ENCODE measurements at places on chromosomes 11 and 22.

DNA sequence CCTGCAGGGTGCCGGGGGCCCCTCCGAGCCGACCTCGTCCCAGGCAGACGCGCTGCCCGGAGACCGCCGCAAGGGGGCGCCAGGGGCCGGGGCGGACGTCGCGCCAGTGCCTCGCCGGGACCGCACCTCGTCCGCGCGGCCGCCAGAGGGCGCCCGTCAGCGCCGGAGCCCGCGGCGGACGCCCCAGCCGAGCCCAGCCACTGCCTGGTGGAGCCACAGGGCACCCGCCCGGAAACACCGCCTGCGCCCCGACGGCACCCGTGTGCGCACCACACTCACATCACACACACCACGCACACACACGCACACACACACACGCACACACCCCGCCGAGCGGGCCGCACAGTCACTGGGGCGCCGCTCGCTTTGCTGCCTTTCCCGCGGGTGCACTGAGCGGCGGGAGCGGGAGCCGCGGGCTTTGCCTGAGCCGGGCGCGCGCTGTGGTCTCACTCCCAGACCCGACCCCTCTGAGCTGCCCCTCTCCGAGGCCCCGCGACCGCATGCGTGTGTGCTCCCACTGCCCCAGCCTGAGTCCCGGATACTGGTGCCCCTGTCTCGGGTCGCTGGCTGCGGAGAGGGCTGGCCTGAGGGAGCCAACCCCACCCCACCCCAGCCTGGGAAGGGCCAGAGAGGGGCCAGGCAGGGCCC lies 449.3 kb downstream of the OPCML start:
- DNase-seq = no peak

DNA sequence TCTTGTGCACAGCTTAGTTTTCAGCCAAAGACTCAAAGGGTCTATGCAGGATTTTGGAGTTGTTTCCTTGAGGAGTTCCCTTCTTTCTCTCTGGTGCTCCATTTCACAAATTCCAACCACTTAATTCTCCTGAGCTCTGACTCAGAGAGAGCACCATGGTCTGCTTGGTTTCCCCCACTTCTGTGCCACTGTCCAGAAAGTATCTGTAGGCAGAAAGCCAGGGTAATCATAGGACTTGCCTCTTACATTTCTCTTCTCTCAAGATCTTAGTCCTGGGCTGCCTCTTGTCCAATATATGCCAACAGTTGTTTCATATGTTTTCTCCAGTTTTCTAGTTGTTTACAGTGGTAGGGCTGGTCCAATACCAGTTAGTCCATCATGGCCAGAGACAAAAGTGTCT lies 6.4 kb upstream of the MRGPRD start:
- no peak for DNase-seq

DNA sequence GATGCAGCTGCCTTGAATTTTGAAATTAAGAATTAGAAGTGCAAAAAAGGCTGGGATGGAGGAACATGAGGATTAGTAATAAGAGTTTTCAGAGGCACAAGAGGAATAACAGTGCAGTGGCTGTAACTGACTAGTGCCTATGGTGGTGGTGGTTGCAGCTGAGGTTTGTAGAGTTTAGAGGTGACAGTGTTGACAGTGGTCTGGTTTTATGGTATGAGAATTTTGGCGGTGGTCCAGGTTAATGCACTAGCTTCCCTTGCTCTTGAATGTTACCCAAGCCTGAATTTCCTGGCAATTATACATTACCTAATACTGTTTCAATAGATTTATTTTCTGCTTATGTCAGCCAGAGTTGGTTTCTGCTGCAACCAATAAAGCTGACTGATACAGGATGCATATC lies 112.8 kb upstream of the C11orf87 start:
- DNase-seq = peak; percentile 26

- DNase-seq = no peak
These were observed 162.5 kb downstream of the ETS1 start for GRCh38 chr11:128424851-128425285.

- DNase-seq = peak; percentile 46
These were observed 642 bp upstream of the SEPTIN3 start for GRCh38 chr22:41968601-41969000.

- no peak for DNase-seq
These were observed 73.3 kb downstream of the TRMU start for GRCh38 chr22:46408568-46409506.

- no peak for DNase-seq
These were observed 1.7 kb downstream of the TOM1 start for GRCh38 chr22:35301372-35301874.

DNA sequence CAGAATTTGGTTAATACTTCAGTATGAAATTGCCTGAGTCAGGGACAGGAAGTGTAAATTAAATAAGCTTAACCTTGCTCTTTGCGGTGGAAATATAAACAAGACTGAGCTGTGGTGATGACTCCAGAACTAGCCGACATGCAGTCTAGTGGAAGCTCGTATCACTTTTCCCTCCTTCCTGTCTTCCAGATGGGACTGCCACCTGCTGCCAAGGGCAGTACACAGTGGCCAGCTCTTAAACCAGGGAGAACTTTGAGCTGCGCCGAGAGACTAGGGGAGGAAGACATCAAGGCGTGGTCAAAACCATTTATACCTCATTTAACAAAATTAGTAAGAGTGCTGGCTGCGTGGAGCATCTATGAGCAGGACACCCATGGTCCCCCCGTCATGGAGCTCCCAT lies 31.3 kb upstream of the CTTN start:
- DNase-seq = no peak

DNA sequence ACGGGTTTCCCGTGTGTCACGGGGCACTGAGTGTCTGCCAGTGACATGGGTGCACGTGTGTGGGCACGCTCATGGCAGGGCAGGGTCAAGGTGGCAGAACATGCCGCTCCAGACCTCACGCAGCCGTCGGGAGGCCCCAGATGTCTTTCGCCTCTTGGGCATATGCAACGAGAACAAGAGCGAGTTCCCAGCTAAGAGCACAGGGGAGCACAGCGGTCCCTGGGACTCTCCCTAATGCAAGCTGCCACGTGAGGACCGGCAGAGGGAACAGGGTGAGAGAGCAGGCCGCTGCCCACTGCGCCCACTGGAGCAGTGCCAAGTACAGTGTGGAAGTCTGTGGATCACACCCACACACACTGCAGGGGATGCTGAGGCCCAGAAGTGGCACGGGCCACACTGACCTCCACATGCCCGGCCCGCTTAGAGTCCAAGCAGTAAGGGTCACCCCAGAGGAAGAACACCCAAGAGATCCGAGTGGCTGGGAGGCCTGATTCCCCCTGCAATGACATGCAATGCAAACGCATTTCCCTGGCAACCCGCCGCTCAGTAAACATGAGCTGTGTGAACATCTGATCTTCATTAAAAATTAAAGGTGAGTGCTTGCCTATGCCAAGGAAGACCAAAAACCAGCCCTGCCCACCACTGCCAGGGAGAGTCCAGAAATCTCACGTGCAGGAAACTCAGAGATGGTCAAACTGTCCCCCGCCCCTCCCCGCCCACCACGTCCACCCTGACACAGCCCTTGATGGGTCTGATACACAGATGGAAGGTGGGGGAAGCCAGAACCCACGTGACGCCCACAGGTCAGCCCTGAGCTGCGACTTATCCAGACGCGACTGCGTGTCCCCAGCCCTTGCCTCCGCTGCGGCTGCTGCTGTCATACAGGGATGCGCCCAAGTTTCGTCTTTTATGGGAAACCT lies 11.7 kb downstream of the CERK start:
- peak; percentile 21 for DNase-seq

GRCh38 chr11:63564784-63565350 lies 1.7 kb upstream of the PLAAT2 start:
- no peak for DNase-seq

DNA sequence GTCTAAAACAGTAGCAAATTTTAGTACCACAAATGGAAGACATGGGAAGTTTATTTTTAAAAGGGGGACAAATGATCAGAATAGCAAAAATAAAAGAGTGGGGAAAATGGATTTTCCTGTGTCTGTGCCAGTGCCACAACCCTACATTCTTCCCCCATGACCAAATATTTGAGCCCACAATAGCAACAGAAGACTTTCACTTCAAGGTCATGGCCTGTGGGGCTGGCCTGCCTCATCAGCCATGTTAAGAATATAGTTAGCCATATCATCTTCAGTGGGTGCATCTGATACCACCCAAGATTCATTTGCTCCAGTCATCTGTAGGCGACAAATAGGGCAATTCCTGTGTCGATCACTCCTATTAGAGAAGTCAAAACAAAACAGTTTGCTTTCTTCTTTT lies 26.3 kb downstream of the RNF141 start:
- no peak for DNase-seq

GRCh38 chr11:111237926-111238325 lies 7.6 kb upstream of the POU2AF2 start:
- DNase-seq = no peak

DNA sequence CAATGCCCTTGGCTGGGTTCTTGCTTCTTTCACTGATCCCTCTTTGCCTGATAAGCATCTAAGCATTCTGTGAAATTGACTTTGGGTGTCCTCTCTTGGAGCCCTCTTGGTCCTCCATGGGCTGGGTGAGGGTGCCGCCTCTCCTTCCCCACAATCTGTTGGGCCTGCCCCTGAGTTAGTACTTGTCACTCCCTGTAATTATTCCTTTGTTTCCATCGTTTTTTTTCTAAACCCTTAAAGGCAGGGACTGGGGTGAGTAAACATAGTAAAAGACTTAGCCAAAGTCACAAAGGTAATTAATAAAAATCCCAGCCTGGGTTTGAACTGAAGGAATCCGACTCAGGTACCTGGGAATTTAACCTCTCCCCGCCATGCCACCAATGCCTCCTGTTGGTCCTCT lies 188.1 kb downstream of the MYO18B start:
- DNase-seq = no peak

DNA sequence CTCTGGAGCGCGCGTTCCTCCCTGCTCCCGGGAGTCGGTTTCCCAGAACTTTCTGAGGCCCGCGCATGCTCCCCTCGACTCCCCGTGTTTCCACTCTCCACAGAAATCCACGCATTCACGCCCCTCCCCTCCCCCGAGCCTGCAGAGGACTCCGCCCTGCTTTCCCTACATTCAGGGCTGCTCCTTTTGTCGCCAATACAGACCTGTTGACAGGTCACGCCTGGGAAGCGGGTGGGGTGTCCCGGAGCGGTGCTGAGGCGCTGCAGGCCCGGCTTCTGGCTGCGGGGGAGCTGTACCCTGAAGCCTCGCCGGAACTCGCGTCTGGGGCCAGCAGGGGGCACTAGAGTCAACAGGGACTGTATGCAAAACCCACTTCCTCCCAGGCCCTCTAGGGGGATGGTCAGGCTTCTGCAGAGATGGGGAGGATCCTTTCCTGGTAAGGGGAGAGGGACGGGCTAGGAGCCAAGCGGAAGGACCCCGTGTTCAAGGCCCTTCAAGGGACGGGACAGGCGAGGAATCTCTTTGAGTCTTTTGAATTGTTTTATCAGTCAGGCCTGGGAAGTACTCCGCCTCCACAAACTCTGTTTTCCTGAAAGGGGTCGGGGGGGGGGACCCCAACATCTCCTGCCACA lies at the start of gene PRAME:
Gene PRAME, minus strand, starts transcription at position 294 of the 632 bp plus-strand sequence. CDS start 2,433 bp downstream, outside the sequence.
- DNase-seq = peak; percentile 80

DNA sequence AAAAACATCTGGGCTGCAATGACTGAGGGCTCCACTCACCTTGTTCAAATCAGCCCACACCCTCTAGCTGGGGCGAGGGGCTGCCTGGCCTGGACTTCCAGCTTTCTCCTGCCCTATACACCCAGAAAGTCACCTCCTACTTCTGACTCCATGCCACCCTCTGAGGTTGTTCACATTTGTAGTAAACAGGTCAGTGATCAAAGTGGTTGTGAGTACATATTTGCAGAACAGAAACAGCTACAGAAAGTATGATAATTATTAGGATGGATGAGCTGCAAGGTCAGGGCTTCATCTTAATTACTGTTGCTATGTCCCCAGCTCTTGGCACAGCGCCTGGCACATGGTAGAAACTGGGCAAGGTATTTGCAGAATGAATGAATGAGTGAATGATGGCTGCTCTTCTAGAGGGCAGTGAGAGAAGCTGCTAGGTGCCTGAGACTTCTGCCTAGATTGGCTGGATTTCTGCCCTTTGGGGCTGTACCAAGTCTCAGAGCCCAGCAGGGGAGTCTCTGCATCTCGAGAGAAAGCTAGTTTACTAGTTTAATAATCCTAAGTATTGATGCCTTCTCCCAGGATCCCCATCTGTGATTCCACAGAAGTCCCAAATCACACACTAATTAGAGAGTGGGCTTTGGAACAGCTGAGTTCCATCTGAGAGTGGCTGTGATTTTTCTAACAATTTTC lies 36.0 kb downstream of the SYT13 start:
- DNase-seq = no peak

DNA sequence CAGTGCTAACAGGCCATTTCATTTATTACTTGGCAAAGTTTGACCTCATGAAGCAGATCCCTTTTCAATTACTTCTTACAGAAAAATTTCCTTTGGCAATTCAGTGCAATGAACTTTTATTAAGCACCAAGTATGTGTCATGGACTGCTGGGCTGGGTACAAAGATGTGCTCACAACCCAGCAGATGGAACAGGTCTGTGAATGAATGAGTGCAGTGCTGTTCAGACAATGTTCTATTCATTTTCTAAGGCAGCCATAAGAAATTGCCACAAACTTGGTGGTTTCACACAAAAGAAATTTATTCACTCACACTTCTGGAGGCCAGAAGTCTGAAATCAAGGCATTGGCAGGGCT lies 428.5 kb downstream of the SOX6 start:
- DNase-seq = no peak

DNA sequence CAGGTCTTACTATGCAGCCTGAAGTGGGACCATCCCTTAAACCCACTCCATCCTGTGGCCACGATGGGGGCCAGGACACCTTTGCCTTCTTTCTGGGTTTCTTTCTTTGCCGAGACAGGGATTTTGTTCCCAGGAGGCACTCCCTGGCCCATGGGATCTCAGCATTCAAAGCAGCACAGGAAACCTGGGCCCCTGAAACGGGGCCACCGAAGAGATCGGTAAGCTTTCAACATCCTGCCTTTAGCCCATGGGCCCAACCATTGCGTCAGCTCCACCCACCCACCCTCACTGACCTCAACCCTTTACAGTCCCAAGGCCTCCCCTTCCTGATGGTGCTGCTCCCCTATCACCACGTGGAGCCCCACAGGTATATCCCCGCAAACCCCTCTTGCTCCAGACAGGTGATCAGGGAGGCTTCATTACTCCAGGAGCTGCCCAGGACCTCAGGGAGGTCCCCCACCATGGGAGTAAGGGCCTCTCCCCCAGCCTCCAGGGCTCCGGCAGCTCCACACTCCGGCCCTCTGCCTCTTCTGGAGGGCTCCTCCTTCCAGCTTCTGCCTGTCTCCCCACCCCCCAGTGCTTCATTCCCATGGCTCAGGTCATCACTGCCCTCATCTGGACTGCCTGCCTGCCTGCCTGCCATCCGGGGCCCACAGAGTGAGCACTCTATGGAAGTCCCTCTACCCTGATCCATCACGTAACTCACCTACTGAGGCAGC lies 42.0 kb upstream of the TUB start:
- DNase-seq = no peak

DNA sequence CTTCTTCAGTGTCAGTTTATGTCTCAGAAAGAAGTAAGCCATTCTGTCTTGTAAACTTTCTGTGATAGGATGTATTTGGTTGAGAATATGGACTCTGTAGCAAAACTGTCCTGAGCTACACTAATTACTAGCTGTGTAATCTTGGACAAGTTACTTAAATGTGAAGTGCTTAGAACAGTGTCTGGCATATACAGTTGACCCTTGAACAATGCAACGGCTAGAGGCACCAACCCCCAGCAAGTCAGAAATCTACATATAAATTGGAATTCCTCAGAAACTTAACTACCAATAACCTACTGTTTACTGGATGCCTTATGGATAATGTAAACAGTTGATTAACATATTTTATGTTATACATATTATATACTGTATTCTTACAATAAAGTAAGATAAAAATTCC lies 68.7 kb upstream of the GRK2 start:
- DNase-seq = no peak
